Stimulated activated CD8-positive, alpha-beta memory T cell treated with anti-CD3 and anti-CD28 coated beads, Interleukin-4, amount 100 ng/mL, for 1 hour (primary cell): ENCODE measurements at places on chromosomes 13 and 19.

DNA sequence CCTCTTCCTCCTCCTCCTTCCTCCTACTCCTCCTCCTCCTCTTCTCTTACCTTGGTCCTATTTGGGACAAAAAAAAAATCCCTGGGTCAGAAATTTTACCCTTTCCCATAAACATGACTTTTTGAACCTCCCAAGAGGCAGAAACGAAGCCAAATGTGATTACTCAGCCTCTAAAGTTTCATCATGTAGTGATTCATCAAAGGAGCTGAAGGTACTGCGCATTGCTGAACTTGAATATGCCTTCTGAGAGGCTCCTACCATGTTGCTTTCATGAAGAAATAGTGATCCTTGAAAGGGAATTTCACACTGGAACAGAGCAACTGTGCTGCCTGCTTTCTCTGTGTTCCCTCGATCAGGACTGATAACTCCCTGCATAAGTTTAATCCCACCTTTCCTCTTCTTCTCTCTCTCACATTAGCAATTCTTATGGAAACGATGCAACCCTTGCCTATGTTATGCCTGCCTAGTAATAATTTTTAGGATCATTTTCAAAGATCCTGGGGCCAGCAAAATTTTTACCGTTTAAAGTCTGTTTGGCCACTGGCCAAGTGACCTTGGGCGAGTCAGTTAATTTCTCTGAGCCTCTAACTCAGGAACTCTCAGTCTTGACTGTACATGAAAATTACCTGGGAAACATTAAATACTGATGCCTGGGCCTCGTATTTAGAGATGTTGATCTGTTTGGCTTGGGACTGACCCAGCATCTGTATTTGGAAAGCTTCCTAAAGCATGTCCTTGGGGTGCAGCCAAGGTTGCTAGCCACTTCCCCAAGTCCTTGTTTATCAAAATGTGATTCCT, 149.5 kb downstream of the DCT start:
- DNase-seq, result no peak

GRCh38 chr13:50543141-50543540, 300.4 kb downstream of the DLEU7 start:
- no peak for DNase-seq

- DNase-seq, result no peak
These were observed 38.2 kb upstream of the CEACAM21 start for GRCh38 chr19:41537789-41538188.

DNA sequence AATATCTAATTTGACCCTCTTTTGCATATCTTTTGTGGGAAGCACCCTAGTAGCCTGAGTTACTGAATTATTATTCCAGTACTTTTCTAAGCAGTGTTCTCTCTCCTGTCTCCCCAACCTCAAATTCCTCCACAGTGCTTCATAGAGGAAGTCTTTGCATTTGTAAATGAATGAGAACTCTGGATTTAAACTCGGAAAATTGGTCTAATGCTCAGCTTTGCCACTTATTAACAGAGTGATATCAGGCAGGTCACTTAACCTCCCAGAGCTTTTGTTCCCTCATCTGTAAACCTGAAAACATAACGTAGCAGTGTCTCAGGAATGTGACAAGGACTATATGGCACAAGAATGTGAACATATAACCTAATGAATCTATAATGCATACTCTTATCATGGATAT, 26.2 kb downstream of the FREM2 start:
- DNase-seq, result no peak

- no peak for DNase-seq
These were observed 198.3 kb downstream of the NBEA start for GRCh38 chr13:35140321-35140720.

DNA sequence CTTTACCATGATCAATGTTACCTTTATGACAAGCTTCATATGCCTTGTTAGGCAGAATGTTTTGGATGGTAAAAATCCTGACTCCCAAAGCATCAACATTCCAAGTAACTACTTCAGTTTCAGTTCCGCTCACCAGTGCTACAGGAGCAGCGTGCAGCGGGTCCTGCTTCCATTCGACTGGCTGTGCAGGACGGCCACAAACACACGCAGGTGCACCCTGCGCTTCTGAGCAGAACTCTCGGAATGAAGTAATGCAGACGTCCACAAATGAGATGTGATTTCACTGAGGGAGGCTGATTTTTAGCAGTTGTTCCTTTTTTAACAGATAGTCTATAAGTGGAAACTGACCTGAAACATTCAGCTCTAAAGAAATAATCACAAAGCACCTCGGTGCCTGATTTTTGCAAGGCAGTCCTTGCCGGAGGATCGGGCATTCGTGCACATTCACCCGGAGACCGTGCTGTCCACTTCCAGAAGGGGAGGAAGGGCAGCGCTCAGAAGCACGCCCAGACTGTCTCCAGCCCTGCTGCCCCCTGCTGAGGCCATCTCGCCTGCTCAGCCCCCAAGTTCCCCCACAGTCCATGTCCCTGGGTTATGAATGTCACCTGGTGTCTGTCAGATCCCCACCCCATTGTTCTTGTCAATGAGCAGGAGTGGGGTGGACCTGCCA, 85.8 kb downstream of the RAB20 start:
- no peak for DNase-seq

DNA sequence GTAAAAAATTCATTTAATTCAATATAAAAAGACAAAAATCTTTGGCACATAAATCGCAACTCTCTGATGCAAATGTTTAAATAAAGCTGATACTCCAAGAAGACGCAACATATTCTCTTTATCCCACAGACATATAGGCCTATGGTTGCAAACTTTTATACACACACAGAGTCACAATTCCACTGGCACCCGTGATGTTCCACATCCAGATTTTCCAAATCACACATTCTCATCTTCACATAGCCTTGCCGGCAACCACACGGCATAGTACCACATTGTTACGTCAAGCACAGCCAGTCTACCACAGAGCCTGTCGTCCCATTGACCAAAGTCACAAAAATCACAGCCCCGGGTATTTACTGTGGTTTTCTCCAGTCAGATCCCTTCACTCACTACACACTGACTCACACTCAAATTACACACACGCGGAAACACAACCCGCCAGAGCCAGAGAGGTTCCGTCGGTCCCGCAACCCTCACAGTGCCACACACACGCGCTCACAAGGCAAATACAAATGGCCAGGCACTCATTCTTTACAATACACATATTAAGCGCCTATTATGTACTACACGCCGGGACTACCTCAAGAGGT, 546 bp upstream of the ZNF546 start:
- DNase-seq, result no peak

DNA sequence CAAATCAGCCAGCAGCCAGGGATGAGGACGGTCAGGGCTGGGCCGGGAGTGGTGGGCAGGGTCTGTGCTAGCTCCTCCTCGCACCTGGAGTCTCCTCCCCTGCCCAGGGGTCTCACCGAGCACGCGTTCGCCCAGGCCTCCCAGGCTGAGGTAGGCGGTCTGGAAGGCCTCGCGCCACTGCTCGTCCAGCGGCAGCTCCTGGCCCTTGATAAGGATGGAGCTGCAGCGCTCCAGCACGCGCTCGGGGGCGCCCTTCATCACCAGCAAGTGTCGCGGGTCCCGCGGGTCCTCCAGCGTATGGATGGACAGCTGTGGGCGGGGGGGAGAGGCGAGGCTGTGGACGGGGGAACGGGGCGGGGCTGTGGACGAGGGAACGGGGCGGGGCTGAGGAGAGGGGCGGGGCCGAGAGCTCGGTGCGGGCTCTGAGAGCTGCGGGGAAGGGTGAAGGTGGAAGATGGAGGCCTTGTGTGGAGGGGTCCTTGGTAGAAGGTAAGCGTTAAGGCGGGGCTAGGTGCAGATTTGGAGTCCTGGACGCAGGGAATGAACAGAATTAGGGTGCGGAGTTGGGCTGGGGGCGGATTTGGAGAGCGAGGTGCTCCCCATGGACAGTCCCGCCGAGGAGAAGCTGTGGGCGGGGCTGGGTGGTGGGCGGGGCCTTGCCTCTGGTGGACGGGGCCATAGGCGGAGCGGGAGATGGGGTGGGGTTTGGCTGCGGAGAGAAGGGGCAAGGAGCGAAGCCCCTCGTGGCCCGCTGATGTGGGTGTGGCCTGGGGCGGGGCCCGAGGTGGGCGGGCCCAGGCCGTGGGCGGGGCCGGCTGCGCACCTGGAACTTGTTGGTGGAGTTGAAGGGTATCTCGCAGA, 5.7 kb downstream of the ATP4A start:
- DNase-seq, result no peak

- no peak for DNase-seq
These were observed 13.5 kb downstream of the ARL11 start for GRCh38 chr13:49641801-49642291.

GRCh38 chr19:42312370-42312769, 739 bp upstream of the TMEM145 start:
- DNase-seq, result no peak

DNA sequence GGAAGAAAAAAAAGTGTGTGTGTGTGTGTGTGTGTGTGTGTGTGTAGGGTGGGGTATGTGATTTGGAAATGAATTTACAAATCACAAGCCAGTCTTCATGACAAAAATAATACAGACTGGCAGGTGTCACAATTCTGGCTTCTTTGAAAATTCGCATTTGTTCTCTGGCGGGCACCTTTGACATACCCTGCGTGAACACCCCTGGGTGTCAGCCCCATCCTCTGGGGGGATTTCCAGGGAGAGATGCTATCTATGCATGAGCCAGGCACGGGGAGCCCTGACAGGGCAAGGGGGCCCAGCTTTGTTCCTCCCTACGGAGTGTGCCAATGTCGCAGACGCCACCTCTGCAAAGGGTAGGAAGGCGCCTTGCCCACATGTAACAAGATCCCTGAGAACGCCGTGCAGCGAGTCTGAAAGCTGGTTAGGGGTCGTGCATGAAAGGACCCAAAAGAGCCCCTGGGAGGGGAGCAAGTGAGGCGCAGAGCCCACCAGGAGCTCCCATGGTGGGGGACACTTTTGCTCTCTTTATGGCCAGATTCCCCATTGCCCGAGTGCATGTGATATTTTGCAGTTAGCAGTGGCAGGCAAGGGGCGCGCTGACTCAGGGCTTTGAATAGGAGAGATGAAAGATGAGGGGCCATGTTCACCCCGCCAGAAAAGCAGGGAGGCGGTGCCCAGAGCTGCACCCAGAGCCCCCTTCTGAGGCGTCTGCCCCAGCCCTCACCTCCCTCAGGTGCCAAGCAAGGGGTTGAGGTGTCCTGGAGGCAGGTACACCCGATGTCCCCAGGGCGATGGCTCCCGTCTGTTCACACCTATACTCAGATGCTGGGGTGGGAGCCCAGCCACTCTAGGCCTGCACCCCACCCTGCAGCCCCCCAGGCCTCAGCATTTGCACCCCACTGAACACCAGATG, 45.3 kb downstream of the KLF2 start:
- peak; percentile 49 for DNase-seq

DNA sequence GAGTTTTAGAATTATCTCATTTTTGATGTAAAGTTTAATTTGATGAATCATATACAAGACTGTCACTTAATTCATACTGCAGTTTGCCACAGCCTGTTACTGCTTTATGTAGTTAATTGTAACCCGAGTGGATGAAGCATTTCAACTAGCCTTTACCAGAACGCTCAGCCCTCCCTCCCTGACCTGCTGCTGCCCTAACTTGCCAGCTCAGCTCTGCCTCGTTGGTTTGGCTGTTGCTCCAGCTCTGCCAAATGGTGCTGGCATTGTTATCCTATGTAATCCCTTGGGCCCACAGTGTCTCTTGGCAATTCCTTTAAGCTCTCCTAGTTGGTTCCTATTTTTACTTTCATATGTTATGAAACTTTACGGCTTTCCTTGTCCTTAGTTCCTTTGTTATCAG, 113.3 kb downstream of the LMO7 start:
- DNase-seq, result no peak

GRCh38 chr19:29268103-29268502, 55.2 kb upstream of the UQCRFS1 start:
- DNase-seq, result no peak

DNA sequence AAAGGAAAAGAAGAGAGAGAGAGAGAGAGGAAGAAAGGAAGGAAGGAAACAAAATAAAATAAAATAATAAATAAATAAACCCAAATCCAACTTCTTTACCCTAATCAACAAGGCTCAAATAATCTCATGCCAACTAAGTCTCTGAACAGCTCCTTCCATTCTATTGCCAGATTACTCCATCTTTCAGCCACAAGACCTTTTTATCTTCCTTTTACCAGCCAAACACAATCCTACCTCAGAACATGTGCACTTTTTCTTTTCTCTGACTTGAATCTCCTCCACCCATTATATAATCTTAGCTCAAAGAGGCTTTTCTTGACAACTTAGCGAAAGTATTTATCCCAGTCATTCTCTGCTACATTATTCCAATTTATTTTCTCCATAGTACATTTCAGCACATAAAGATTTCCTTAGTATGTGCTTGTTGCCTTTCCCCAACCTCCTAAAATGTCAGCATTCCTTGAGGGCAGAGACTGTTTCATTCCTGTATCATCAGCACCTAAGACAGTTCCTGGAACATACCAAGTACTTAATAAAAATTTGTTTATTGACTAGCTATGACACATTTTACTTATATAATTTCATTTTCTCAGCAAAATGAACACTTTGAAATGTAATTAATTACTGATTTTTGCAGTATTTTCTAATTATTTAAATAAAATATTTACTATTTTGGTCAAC, 33.5 kb upstream of the USPL1 start:
- no peak for DNase-seq

DNA sequence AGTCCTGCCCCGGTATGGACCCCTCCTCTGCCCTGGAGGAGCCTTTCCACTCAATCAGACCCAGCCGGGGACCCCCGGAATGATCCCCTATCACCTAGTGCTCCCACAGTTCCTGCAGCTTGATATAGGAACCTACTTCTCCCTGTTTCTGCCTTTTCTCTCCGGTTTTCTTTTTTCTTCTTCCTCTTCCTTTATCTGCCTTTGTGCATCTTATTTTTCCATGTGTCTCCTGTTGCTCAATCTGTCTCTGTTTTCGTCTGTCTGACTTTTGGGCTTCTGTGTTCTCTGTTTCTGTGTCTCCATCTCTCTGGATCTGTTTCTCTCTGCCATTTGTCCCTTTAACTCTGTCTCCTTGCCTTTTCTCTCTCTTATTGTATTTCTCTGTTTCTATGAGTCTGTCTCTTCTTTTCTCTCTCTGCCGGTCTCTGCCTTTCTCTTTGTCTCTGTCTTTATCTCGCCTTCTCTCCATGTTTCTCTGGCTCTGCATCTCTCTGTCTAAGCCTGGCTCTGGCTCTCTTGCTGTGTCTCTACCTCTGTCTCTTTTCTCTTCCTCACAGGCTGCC, 10.0 kb downstream of the MEGF8 start:
- no peak for DNase-seq

DNA sequence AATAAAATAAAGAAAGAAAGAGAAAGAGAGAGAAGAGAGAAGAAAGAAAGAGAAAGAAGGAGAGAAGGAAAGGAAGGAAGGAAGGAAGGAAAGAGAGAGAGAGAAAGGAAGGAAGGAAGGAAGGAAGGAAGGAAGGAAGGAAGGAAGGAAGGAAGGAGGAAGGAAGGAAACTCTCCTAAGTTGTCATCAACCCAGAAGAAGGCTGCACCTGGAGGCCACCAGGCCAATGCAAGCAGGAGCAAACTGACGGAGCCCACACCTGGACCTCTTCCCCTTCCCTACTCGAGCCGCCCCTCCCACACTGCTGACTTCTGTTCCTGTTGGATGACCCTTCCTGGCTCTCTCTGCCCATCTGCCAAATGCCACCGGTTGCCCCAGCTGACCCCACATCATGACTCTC, 8.7 kb downstream of the ACER1 start:
- DNase-seq, result no peak

GRCh38 chr19:40594657-40595091, 6.5 kb upstream of the LTBP4 start:
- no peak for DNase-seq
